ENCODE measurements at places on chromosomes 11 and 22. TPM values are rescaled to one million over a fixed set of nuclear protein-coding genes. Genes with fewer than 3 reads are reported as not detected.

- no peak for DNase-seq
These were observed 14.8 kb downstream of the FRMD8 start for GRCh38 chr11:65401073-65401802.

DNA sequence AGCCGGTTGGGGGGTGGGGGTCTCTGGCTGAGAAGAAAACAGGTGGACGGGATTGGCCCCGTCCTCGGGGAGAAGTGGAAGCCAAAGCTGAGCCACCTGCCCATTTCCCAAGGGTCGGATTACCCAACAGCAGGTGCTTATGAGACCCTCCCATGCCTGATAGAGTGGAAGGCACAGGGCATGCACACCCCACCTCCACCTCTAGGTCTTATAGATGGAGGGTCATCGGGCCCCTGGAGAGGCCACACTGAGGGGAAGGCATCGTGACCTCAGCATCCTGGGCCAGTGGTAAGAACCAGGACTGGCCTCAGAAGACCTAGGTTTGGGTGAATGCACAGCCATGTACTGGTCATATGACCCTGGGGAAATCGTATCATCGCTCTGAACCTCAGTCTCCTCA is 85.9 kb downstream of the BUD13 start:
- DNase-seq = no peak

DNA sequence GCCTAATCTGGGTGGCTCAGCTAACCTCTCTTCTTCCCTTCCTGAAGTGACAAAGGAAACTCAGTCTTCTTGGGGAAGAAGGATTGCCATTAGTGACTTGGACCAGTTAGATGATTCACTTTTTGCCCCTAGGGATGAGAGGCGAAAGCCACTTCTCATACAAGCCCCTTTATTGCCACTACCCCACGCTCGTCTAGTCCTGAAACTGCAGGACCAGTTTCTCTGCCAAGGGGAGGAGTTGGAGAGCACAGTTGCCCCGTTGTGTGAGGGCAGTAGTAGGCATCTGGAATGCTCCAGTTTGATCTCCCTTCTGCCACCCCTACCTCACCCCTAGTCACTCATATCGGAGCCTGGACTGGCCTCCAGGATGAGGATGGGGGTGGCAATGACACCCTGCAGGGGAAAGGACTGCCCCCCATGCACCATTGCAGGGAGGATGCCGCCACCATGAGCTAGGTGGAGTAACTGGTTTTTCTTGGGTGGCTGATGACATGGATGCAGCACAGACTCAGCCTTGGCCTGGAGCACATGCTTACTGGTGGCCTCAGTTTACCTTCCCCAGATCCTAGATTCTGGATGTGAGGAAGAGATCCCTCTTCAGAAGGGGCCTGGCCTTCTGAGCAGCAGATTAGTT is 14.2 kb upstream of the UVRAG start:
- DNase-seq = no peak

DNA sequence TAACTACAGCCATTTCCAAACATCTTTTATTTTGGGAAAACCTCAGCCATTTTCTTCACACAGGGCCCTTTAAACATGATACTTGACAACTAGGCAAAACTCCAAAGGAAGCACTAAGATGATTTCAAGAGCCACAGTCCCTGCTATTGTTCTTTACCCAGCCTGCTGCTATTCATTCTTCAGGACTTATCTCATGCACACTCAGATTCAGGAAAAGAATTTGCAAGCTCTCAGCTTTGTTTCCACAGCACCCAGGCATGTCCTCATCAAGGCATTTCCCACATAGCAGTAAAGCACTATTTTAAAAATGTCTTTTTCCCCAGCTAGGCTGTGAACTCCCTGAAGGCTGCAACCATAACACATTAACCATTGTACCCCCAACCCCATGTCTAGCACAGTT is 609.3 kb upstream of the CCDC90B start:
- DNase-seq = no peak

DNA sequence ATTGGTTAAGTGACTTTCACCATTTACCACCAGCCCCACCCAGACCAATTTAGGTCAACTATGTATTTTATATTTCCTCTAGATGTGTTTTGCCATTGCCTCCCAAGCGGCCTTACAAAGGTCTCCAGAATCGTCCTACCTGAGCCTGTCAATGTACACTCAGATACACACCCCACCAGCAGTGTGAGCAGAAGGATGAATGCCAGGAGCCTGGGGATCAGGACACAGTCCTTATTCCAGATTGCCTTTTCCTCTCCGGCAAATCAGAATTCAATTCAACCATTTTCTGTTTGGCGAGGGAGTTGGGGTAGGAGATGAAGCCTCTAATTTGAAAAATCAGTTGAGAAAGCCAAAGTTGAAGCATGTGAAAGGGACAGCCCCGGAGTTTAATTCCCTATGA is 35.4 kb upstream of the CRTAM start:
- no peak for DNase-seq

GRCh38 chr11:79253280-79253679 is 187.6 kb downstream of the TENM4 start:
- no peak for DNase-seq

The AP5B1 gene
- polyA plus RNA-seq = 24.8 TPM

The OR51I1 gene
- not detected for polyA plus RNA-seq

Measured in hepatocyte (in vitro differentiated cells).